ENCODE measurements at places on chromosomes 16 and 17.

GRCh38 chr16:56368545-56368944, 56.8 kb downstream of the AMFR start:
- no peak for DNase-seq

DNA sequence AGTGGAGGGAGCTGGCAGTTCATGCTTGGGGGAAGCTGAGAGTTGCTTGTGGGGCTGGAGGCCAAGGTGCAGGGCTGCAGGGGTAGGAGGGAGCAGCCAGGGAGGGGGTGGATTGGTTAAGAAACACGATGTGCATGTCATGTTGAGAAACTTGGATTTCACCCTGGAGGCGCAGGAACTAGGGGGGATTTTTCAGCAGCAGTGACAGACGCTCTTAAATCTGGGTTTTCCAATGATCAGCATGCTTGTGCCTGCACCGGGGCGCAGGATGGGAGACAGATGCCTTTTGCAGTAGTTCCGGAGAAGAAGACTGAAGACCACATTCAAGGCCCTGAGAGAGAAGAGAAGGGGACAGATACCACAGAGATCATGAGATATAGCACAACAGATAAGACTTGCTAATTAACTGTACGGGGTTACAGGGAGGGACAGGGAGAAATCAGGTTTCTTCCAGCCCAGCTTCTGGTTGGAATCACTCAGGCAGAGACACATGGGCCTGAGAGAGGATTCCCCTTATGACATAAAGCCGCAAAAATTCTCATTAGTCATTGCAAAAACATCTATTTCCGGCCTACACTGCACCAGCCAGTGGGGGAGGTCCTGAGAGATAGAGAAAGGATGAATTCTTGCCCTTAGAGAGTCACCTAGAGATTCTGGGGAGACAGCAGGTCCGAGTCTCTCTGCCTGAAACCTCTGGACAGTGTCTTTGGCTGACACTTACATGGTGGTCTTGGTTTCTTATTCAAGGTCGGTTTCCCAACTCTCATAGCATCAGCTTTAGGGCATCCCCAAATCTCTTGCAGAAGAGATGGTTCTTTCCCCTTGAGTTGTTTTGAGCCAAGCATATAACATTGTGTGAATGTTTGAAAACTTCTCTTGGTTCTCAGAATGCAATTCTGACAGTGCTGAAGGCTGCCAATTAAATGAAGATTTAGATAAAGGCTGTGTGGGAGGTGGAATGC, 27.1 kb downstream of the CDH13 start:
- peak; percentile 78 for DNase-seq

- no peak for DNase-seq
Observed at GRCh38 chr17:11889266-11889665, 108.0 kb downstream of the ZNF18 start.

- no peak for DNase-seq
Observed at GRCh38 chr16:10881479-10882030, 4.6 kb downstream of the CIITA start.

GRCh38 chr17:21357281-21357680, 18.9 kb upstream of the KCNJ12 start:
- DNase-seq = no peak

GRCh38 chr17:57988301-57989250, 522 bp upstream of the VEZF1 start:
- DNase-seq = peak; percentile 73

Data from stimulated activated effector memory CD8-positive, alpha-beta T cell treated with anti-CD3 and anti-CD28 coated beads, Interleukin-12 subunit alpha, Interleukin-12 subunit beta, amount 100 ng/mL, for 72 hours (primary cell).